ENCODE measurements at places on chromosomes 16 and 17.

DNA sequence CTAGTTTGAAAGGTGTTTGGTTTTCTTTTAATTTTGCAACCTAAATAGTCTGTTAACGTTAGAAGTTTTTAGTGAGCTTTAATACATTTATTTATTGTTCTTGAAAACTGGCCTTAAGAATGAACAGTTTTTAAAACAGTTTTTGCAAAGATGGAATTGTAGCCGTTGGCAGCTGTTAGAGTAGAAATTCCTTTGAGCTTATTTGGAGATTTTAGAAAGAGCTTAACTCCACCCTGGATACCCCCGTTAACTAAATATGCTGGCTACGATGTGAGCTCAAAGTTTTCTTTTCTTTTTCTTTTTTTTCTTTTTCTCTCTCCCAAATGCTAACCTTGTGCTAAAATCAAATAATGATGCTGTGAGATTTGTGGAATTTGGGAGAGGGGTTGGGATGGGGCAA lies 75.2 kb downstream of the COX10 start:
- DNase-seq = no peak

DNA sequence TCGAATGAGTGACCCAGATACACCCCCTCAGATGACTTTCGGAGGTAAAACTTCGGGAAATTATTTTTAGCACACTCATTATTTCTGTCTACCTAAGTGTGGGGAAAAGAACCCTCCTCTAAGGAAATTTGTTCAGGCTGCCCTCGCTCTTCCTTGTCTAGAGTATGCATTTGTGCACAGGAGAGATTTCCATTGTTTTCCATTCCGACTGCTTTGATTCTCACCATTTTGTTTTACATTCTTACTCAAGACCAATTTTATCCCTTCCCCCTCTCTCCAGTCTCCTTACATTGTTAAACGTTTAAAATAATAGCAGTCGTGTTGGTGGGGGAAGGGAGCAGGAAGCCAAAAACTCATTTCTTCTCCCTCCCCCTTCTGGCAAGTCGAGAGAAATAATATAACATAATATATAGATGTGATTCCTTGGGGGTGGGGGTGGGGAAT lies 1.5 kb upstream of the CHD3 start:
- no peak for DNase-seq

GRCh38 chr17:10875430-10875851 lies 37.6 kb upstream of the PIRT start:
- no peak for DNase-seq

DNA sequence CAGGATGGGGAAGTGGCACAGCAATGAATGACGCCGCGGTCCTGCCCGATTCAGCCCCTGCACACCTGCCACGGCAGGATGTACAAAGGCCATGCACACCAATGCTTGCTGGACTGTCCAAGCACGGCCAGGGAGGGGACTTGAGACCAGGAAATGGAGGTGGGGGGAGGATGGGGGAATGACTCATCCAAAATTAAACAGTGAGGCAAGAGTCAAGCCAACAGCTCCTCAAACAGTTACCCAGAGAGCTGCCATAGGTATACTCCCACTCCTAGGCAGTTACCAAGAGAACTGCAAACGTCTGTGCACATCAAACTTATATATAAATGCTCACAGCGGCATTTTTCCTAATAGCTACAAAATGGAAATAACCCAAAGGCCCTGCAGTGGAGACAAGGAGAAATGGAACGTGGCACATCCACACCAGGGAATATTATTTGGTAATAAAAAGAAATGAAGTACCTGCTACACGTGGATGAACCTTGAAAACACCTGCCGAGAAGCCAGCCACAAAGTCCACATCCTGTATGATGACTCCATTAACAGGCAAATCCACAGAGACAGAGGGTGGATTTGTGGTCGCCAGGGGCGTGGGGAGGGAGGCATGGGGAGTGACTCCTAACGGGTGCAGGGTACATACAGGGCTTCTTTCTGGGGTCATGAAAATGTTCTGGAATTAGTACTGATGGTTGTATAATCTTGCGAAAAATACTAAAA lies 54.1 kb downstream of the VAC14 start:
- no peak for DNase-seq

DNA sequence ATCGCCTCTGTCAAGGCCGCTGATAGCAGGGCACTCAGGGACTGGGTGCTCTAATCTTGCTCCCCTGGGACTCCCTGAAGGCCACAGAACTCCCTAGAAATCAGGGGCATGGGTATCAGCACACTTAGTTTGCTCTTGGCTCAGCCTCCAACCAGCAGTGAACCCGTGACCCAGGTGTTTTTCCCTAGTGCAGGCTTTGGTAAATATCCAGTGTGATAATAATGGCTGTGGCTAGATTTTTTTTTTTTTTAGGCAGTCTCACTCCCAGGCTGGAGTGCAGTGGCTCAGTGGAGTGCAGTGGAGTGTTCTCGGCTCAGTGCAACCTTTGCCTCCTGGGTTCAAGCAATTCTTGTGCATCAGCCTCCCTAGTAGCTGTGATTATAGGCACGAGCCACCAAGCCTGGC lies 10.3 kb downstream of the NUPR1 start:
- no peak for DNase-seq

All from stimulated activated CD4-positive, alpha-beta T cell treated with anti-CD3 and anti-CD28 coated beads, Interleukin-12 subunit alpha, Interleukin-12 subunit beta, amount 100 ng/mL, for 48 hours (primary cell).